ENCODE measurements at places on chromosomes 5 and 9.

GRCh38 chr9:78994471-78994870, 577.3 kb upstream of the TLE4 start:
- no peak for DNase-seq

DNA sequence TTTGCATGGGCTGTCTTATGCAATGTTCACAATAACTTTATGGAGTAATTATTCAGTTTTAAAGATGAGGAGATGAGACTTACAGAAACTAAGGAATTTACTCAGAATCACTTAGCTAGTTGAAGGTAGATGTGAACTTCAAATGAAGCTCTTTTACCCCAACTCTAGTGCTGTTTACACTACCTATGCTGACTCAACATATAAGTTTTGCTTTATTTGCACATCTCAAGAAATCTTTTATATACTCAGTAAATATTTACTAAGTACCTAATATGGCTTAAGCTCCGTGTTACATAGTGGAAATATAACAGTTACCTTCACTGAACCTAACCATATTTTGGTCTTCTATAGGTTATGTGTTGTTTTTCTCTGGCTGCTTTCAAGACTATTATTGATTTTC, 293.2 kb downstream of the ANXA1 start:
- no peak for DNase-seq

DNA sequence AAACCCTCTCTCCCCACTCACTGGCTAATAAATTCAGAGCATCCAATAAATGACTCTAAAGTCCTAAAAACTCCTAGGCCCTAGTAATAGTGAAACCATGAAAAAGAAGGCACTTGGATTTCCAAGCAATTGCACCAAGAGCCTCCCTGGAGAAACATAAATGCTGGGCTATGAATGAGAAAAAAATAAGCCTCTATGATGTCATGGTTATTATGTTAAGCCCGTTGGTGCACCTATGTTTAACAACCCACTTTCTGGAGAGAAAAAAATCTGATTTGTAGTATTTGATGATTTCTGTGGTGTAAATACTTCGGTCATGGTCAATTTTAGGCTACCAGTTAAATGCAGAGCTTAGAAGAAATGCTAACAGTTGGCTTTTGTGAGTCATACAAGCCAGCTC, 8.4 kb downstream of the CFAP90 start:
- DNase-seq: no peak

DNA sequence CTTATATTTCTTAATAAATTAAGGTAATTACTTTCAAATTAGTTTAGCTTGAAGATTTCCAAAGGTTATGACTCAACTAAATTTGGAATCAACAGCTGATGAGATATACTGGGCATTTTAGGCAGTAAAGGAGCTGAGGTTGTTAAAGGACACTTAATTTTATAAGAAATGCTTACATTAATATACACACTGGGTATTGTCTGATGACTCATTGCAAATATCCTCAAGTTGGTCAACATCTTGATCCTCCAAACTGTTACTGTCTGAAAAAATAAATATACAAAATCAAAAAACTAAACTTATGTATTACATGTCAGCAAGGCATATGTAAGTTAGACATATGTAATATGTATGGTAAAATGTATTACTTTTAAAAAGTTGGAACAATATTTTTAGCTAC, 3.4 kb downstream of the GFM2 start:
- DNase-seq: no peak

DNA sequence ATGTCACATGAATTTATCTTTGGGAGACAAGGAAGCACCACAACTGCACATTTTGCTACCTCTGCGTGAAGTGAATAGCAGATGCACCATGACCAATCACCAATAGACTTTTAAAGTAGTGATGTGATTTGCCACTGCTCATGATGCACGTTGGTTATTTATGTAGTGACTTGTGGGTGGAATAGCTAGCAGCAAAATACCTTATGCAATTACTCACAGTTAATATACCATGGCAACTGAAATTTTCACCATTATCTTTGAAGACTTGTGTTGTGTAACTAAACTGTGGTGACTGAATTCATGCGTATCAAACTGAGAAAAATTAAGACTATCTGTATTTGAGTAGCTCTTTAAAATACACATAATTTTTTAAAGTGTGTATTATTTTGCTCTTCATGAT, 46.2 kb upstream of the TUSC1 start:
- DNase-seq: no peak

DNA sequence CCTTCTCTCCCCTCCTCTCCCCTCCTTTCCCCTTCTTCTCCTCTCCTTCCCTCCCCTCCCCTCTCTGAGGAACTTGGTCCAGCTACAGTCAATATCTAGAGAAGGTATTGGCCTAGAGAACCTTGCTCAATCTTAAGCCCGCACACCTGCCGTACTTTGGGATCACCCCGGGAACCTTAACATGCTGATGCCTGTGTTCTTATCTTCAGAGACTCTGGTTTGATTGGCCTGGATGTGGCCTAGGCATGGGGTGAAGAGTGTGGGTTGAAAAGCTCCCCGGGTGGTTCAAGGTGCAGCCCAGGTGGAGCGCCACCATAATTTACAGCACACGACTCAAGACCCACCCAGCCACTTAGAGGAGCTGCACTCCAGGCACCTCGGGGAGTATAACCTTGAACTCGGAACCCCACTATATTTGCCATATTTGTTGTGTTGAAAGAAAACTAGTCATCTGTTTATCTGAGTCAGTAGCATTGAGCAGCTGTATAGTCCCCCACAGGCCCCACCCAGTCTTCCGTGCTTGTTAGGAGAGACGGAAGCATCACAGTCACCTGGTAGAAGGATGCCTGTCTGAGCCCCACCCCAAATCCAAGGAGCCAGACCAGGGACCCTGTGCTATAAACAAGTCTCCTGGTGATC, 14.4 kb upstream of the PHF19 start:
- peak; percentile 65 for DNase-seq

DNA sequence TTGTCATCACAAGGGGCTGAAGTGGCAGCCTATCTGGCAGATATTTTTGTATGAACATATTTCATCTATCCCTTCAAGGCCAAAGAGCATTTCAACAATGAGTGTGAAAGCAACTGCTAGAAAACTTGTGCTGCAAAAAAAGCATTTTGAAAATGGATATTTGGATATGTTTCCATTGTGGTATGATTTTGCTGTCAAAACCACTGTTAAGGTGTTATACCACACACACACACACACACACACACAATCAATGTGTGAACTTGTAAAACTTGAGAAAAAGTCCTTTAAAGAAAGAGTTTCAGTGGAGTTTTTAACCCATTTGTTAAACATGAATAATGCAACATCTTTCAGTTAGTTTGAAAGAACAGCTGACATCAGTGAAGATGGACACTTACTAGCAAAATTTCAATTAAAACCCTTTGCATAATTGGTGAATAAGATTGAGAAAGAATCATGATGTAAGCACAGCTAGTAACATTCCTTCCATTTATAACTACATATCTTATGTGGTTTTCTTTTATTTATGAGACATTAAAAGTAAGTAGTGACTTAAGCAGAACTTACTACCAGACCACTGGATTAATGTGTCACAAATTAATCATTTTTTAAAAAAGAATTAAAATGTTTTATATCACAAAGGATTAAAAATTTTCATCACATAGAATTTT, 182.6 kb upstream of the GNA14 start:
- DNase-seq: no peak

GRCh38 chr9:96491880-96492525, 42.0 kb downstream of the HABP4 start:
- no peak for DNase-seq

DNA sequence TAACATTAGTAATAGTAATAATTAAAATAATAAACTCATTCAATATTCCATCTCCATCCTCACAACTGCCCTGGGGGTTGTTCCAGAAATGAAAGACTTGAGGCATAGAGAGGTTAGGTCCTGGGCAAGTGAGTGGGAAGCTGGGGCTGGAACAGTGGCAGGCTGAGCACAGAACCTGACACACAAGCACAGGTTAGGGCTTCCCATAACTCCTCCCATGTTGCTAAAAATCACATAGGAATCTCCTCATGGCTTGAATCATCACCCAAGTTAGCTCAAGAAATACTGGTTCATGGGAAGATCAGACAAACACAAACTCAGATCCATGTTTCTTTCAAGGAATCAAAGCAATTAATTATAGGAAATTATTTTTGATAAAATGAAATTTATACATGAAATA, 487.7 kb downstream of the SEMA5A start:
- DNase-seq: no peak

DNA sequence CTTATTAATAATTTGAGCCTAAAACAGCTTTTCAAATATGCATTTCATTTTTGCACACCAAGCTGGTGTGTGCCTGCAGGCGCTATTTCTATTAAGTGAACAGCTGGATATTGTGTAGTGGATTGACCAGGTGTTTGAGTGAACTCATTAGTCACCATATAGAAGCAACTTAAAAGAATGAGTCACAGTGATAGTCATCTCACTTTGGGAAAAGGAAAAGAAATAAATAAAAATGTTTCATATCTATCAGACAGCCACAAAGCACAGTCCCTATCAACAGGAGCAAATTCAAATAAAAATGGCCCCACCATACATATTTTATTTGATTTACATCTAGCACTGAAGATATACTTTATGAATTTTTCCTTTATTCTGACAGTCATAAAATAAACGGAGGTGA, 456.5 kb upstream of the CDH9 start:
- no peak for DNase-seq

- DNase-seq: no peak
Observed at GRCh38 chr5:119578937-119579336, 50.4 kb upstream of the FAM170A start.

DNA sequence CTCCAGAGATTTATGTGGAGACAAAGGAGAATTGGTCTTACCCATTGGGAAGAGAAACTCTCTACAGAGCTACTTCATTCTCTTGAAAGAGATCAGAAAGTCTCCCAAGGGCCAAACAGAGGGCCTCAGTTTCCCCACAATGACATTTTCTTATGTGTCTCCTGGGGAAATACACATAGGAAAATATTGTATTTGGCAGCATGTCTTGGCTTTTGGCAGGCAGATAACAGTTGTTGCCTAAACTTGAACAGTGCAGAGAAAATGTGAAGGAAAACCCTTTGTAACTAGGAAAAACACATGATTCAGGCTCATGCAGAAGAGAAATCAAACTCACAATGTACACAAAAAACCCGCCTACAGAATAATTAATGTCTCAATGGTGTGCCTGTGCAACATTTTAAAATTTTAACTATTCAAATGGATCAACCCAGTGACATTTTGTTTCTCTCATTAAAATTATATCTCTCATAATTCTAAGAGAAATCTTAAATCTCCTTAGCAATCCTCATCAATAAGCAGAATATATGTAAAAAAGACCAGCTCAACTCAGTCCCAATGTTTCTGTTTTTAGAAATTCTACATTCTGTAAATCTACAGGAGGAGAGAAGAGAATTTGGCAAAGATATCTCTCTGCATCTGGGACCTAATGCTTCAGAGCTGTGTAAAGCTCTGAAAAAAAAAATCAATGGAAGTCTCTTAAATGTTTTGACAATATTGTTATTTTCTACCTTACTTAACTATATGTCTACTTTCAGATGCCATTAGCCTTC, 205.1 kb downstream of the ADAMTSL1 start:
- DNase-seq: no peak

- no peak for DNase-seq
Observed at GRCh38 chr9:120284821-120285220, 295.1 kb downstream of the CDK5RAP2 start.

- DNase-seq: no peak
Observed at GRCh38 chr5:135645336-135646180, 66.8 kb upstream of the CXCL14 start.

GRCh38 chr9:122446819-122447484, 30.8 kb downstream of the OR1J1 start:
- no peak for DNase-seq

DNA sequence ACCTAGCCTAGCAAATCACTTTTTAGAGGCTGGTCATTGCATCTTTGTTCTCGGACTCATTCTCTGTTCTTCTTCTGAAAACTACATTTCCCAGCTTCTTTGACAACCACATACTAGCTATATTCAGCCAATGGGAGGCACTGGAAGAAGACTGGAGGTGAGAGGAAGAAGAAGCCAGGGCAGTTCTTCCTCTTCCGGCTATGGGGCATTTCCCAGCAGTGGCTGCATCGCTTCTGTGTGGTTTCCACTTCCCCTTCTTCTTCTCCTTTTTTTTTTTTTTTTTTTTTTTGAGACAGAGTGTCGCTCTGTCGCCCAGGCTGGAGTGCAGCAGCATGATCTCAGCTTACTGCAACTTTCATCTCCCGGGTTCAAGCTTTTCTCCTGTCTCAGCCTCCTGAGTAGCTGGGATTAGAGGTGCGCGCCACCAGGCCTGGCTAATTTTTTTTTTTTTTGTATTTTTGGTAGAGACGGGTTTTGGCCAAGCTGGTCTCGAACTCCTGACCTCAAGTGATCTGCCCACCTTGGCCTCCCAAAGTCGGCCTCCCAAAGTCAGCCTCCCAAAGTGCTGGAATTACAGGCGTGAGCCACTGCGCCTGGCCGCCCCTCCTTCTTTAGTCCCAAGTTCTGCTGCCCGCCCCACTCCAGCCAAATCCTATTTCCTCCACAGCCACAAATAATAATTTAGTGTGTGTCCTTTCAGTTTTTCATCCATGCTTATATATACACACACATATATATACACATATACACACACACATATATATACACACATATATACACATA, 6.9 kb upstream of the UBAP1 start:
- DNase-seq: peak; percentile 81

DNA sequence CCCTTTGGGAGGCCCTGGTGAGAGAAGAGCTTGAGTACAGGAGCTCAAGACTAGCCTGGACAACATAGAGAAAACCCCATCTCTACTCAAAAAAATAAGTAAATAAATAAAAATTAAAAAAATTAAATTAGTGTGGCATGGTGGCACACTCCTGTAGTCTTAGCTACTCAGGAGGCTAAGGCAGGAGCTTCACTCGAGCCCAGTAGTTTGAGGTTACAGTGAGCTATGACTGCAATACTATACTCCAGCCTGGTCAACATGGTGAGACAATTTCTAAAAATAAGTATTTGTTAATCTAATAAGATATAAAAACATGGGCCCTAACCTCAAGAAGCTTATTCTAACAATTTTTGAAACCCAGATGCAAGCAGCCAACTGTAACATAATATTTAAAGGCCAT, 7.6 kb downstream of the RNF38 start:
- DNase-seq: no peak

- no peak for DNase-seq
Observed at GRCh38 chr5:128579639-128580038, 41.6 kb upstream of the FBN2 start.

DNA sequence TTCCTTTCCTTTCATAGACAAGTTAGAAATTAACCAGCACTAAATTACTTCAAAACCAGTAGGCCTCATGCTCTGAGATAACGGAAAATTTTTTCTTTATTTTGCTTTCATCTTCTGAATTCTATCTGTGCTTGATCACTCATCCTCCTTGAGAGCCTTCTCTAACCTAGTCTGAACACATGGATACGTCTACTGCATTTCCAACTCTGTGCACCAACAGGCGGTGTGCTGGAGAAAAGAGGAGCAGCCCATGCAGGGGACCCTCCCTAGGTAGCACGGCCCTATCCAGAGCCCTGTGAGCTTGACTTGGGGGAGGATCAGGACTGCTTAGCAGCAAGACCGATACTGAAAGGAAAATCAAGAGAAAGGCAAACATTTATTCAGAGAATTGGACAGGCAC, 149.8 kb downstream of the AUH start:
- no peak for DNase-seq

GRCh38 chr5:102802708-102803458, 47.8 kb downstream of the PAM start:
- no peak for DNase-seq

GRCh38 chr5:17413691-17414090, 84.3 kb upstream of the TAF11L2 start:
- DNase-seq: no peak

Measured in CD4-positive, alpha-beta T cell treated with Interleukin-4 for 1 hour (primary cell).